ENCODE measurements at places on chromosomes 12 and 14. TPM values are rescaled to one million over a fixed set of nuclear protein-coding genes. Genes with fewer than 3 reads are reported as not detected.
A peak's percentile ranks its signal among the peaks of the same experiment; 100 is the strongest.

Gene ZNF84
- total RNA-seq = 10.1 TPM

Gene SCNN1A
- 2.7 TPM for total RNA-seq

Gene STAB2
- total RNA-seq = 0.11 TPM

- no peak for DNase-seq
- H3K4me3 ChIP-seq = no peak overlapping the region
- no peaks in the 10 kb centered on the region for H3K27me3 ChIP-seq
- H3K27ac ChIP-seq = peak overlapping the region; percentile 82
- H3K4me1 ChIP-seq = peaks cover 49% of the 10 kb centered on the region
These were observed 4.5 kb downstream of the ANKRD9 start for GRCh38 chr14:102505000-102505619.

DNA sequence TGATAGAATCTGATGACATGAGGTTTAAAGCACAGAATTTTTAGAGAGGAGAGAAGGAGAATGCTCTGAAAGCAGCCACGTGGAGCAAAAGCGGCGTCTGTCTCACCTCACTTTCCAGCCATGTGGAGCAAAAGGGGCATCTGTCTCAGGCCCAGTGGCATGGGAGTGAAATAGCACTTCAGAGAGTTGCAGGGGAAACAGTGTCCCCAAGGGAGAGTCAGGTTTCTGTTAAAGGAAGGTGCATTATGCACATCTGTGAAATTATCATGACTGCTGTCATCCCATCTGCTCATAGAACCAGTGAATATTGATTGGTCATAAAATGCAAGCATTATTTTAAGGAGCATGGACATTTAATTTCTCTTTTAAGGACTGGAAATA lies 124.0 kb downstream of the BICD1 start:
- no peak overlapping the region for H3K27ac ChIP-seq
- no peak overlapping the region for H3K4me3 ChIP-seq
- no peak for DNase-seq
- H3K4me1 ChIP-seq = no peaks in the 10 kb centered on the region
- H3K27me3 ChIP-seq = no peaks in the 10 kb centered on the region
